ENCODE measurements at places on chromosomes 4 and X.

- no peak for DNase-seq
Measured at GRCh38 chr4:77579406-77580076, 26.1 kb upstream of the CXCL13 start.

- DNase-seq = no peak
Measured at GRCh38 chrX:129830494-129830893, 13.2 kb downstream of the ZDHHC9 start.

DNA sequence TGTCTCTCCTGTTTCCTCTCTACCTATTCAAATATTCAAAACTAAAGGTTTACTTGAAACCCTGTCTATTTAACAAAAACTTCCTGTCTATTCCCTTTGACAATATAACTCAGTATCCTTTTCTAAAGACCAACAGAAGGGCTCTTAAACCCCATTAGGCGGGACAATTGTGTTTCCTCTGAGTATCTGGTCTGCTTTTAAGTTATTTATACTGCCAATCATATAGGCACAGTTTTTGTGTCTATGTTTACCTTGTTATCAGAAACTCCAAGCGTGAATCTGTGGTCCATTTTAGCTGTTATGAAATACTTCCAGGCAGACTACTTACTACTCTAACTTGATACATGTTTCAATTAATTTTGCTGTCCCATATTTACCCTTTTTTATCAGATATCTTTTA lies 350.0 kb upstream of the CTSO start:
- no peak for DNase-seq

- peak; percentile 77 for DNase-seq
Measured at GRCh38 chrX:72620550-72621145, 48.0 kb upstream of the HDAC8 start.

DNA sequence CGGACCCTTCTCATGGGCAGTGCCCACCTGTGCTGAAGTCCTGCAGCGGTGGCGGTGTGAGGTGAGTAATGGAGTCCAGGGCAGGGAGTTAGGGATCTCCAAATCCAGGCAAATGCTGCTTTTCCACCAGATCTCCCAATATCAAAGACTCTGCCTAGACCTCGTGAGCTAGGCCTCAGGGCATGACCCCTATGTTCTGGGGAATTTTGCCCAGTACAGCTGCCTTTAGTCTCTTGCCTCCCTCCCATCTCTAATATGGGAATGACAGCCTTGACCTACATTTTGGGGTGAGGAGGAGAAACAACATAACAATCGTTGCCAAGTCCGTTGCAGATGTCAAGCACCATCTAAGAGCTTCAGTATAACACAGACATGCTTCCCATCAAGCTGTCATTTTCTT lies 7.3 kb downstream of the PAK3 start:
- no peak for DNase-seq
